ENCODE measurements at places on chromosomes 1 and 21.

DNA sequence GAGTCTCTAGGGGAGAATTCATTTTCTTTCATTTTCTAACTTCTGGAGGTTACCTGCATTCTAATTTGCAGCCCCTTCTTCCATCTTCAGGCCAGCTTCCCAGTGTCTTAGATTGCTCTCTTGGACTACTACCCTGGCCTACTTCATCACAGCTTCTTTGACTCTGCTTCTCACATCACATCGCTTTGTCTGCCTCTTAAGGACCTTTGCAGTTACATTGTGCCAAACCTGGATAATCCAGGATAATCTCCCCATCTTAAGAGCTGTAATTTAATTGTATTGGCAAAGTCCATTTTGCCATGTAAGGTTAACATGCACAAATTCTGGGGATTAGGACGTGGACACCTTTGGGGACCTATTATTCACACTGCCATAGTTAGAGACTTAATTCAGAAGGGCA lies 18.4 kb downstream of the RNF2 start:
- no peak for DNase-seq

- no peak for DNase-seq
Measured at GRCh38 chr1:89274411-89274857, 1.8 kb upstream of the GBP5 start.

DNA sequence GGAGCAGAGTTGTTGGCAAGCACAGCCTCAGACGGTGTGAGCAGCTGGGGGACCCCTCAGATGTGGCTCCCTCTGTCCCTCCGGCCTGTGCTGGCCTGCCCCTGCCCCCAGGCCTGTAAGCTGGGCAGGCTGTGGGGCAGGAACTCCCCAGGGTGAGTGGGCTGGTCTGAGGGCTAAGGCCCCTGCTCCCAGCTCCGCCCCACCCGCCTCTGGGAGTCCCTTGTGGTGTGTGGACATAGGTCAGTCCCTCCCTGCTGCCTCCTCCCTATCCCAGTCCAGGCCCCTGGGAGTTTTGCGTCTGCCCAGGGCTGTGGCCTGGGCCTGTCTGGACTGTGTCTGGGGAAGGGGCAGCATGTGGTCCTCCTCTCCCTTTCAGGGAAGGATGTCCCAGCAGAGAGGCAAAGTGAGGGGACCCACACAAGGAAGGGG lies 3.6 kb upstream of the VWA1 start:
- DNase-seq, result peak; percentile 12

- DNase-seq, result peak; percentile 46
Measured at GRCh38 chr1:45412899-45413298, 72.7 kb upstream of the MUTYH start.

GRCh38 chr1:62304515-62304914 lies 14.7 kb downstream of the KANK4 start:
- no peak for DNase-seq

- DNase-seq, result no peak
Measured at GRCh38 chr1:24343412-24344089, 24.4 kb downstream of the GRHL3 start.
